ENCODE measurements at places on chromosomes 13 and 19. TPM values are rescaled to one million over a fixed set of nuclear protein-coding genes. Genes with fewer than 3 reads are reported as not detected.

The FPR3 gene
- 0.79 TPM for polyA plus RNA-seq

The PSG2 gene
- polyA plus RNA-seq = 0.27 TPM

The GSX1 gene
- polyA plus RNA-seq = not detected

The GIPC1 gene
- 60.8 TPM for polyA plus RNA-seq

GRCh38 chr13:112181336-112182067 lies 114.6 kb downstream of the SOX1 start:
- no peak overlapping the region for H3K27ac ChIP-seq
- no peaks in the 10 kb centered on the region for H3K27me3 ChIP-seq
- H3K4me1 ChIP-seq = peaks cover 3% of the 10 kb centered on the region
- DNase-seq = no peak
- no peaks in the 10 kb centered on the region for H3K36me3 ChIP-seq

- H3K4me3 ChIP-seq = no peak overlapping the region
- H3K27ac ChIP-seq = no peak overlapping the region
- no peaks in the 10 kb centered on the region for H3K4me1 ChIP-seq
- DNase-seq = no peak
These were observed 103.1 kb downstream of the RAP2A start for GRCh38 chr13:97537110-97537509.

DNA sequence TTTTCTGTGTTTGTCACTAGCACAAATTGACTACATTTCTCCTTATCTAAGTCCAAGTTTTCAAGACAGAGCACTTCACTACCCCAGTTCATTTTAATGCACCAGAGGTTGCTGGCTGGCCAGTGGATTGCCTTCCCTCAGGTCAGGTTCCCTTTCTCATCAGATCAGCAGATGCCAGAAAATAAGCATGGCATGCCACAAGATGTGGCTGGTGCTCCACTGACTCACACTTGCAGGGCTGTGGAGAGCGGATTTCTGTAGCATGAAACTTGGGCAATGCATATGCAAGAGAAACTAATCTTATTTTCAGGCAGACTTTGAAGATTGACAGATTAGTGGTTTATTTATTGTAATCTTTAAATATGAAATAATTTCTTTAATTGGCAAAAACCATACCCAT lies 79.5 kb downstream of the RUBCNL start:
- no peaks in the 10 kb centered on the region for H3K36me3 ChIP-seq
- H3K27me3 ChIP-seq = no peaks in the 10 kb centered on the region
- no peak overlapping the region for H3K4me3 ChIP-seq

GRCh38 chr13:34533941-34534340 lies 408.1 kb upstream of the NBEA start:
- no peaks in the 10 kb centered on the region for H3K27me3 ChIP-seq
- H3K27ac ChIP-seq = no peak overlapping the region
- H3K4me3 ChIP-seq = no peak overlapping the region
- no peak for DNase-seq

DNA sequence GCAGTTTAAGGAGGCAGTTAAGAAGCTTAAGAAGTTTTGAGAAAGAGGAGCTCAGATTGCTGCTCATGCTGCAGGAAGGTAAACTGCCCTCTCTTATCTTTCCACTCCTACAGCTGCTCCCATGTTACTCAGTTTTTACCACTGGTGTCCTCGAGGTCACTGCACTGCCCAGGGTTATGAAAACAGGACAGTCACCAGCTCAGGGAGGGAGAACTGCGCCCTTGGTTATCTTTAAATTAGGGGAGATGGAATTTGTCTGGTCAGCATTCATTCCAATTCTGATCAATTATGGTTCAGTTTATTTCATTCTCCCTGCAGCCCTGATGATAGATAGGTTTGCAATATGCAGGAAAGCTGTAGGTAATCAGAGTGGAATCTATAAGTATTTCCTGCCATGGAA lies 10.8 kb upstream of the SLC46A3 start:
- no peaks in the 10 kb centered on the region for H3K4me1 ChIP-seq
- DNase-seq = no peak
- no peaks in the 10 kb centered on the region for H3K36me3 ChIP-seq
- no peak overlapping the region for H3K4me3 ChIP-seq
- no peak overlapping the region for H3K27ac ChIP-seq

DNA sequence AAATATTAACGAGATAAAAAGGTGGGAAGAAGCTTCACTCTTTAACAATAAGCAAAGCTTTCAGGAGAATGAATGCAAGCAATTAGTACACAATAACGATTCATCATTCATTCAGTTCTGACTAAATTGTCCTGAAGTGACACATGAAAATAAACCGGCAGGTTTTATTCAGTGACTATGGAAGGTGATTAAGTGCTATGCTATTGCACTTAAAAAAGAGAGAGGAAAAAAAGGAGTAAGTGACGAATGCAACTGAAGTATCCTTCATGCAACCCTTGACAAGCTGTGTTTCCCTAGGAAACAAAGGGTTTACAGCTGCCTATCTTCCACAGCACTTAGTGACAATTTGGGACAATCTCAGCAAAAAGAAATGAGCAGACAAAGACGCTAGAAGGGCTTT lies 1.4 kb downstream of the LIG4 start:
- no peaks in the 10 kb centered on the region for H3K4me1 ChIP-seq
- no peak for DNase-seq
- H3K4me3 ChIP-seq = peak overlapping the region; percentile 43
- H3K27me3 ChIP-seq = no peaks in the 10 kb centered on the region
- no peaks in the 10 kb centered on the region for H3K36me3 ChIP-seq

- H3K36me3 ChIP-seq = no peaks in the 10 kb centered on the region
- no peak overlapping the region for H3K27ac ChIP-seq
- peaks cover 5% of the 10 kb centered on the region for H3K4me1 ChIP-seq
These were observed 5.5 kb downstream of the SLC15A1 start for GRCh38 chr13:98746968-98747367.
